ENCODE measurements at places on chromosomes 12 and 14. TPM values are rescaled to one million over a fixed set of nuclear protein-coding genes. Genes with fewer than 3 reads are reported as not detected.

The CAPS2 gene
- total RNA-seq, result 3.7 TPM

DNA sequence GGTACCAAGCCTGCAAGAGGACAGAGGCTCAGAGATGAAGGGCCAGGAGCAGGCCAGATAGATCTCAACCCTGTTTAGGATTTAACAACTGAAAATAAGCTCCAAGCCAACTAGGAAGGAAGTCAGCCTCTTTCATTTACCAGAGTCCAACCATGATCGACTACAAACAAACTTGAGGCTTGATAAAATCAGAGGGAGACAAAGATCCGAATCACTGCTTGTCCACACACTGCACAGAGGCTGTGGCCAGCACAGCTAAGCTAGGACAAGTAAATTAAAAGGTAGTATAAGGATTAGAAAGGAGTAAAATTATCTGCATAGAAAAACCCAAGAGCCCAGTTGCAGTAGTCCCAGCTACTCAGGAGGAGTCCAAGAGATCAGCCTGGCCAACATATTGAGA is 40.3 kb downstream of the FAM222A start:
- no peak for DNase-seq

GRCh38 chr12:21221072-21221471 is 90.1 kb downstream of the SLCO1B1 start:
- no peak for DNase-seq

GRCh38 chr14:66177935-66178334 is 308.2 kb upstream of the CCDC196 start:
- no peak for DNase-seq

- no peak for DNase-seq
These were observed 147.5 kb upstream of the LHX5 start for GRCh38 chr12:113619202-113619601.

DNA sequence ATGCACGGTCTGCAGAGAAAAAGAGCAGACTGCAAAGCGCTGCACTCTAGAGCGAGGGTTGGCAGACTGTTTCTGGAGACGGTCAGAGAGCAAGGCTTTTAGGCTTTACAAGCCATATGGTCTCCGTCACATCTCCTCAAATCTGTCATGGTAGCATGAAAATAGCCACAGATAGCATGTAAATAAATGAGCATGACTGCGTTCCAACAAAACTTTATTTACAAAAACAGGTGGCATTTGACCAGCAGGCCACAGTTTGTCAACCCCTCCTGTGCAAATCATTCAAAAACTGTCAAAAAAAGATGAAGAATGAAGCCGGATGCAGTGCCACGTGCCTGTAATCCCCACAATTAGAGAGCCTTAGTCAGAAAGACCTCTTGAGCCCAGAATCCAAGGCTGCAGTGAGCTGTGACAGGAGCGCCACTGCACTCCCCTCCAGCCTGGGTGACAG is 18.9 kb downstream of the SYNE3 start:
- no peak for DNase-seq

- no peak for DNase-seq
These were observed 220.6 kb upstream of the TMEM260 start for GRCh38 chr14:56358851-56359614.

- DNase-seq, result no peak
These were observed 238.0 kb upstream of the SLC16A7 start for GRCh38 chr12:59357811-59358210.

- DNase-seq, result no peak
These were observed 50.3 kb upstream of the SLC2A13 start for GRCh38 chr12:40156021-40156764.
